ENCODE measurements at places on chromosomes 1 and 21.

- no peak for DNase-seq
Measured at GRCh38 chr21:41478319-41479177, 29.4 kb downstream of the TMPRSS2 start.

GRCh38 chr1:151935154-151935553 is 25.8 kb upstream of the THEM4 start:
- DNase-seq, result no peak

- DNase-seq, result no peak
Measured at GRCh38 chr1:50593515-50593914, 170.3 kb upstream of the DMRTA2 start.

DNA sequence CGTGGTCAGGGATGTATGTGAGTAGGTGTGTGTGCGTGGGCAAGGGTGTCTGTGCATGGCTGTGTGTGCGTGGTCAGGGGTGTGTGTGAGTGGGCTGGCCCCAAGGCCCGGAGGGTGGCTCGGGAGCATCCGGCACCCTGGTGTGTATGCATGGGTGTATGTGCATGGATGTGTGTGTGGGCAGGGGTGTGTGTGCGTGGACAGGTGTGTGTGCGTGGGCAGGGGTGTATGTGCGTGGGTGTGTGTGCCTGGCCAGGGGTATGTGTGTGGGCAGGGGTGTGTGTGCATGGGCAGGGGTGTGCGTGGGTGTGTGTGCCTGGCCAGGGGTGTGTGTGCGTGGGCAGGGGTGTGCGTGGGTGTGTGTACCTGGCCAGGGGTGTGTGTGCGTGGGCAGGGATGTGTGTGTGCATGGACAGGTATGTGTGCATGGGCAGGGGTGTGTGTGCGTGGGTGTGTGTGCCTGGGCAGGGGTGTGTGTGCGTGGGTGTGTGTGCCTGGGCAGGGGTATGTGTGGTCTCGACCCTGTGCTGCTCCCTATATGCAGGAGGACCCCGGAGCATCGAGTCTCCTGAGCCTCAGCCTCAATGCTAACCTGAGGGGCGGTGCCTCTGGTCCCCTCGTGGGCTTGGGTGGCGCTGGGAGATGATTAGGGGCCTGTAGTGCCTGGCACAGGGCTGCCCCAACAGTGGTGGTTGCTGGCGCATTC is 16.3 kb downstream of the ARHGEF16 start:
- no peak for DNase-seq

DNA sequence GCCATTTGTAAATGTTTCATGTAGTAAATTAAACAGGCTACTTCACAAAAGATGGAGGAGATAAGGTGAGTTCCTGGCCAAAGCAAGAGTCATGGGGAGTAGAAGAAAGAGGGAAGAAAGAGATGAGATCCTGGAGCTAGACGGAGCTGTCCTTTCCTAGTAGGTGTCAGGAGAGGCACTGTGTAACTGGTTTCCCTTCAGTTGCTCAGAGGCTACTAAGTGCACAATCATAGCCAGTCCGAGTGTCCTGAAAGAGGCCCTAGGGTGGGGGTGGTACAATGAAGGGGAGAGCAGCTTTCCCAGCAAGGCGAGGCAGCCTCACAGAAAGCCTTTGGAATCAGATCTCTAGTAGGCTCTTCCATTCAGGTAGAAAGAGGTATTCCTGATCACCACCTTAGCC is 390.9 kb downstream of the KCNH1 start:
- no peak for DNase-seq

DNA sequence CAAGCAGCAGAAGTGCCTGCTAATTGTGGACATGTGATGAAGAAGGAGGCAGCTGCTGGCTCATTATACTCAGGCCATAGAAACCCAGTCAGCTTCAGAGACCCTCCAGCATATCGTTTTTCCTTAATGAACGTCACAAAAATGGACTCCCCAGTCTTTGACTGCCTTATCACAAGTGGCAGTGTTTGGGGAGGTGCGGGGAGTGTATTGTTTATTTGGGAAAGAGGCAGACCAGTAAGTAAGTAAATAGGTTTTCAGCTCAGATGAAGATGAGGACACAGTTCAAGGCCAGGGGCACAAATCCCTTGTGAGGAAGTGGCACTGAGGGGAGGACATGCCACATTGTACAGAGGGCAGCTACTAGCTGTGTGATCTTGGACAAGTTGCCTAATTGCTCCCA is 43.5 kb upstream of the NRDC start:
- no peak for DNase-seq

GRCh38 chr1:168907053-168907452 is 178.0 kb upstream of the DPT start:
- DNase-seq, result no peak

- DNase-seq, result no peak
Measured at GRCh38 chr1:204194771-204195170, 1.5 kb downstream of the KISS1 start.

GRCh38 chr1:17719874-17720273 is 35.3 kb upstream of the ACTL8 start:
- no peak for DNase-seq

- DNase-seq, result no peak
Measured at GRCh38 chr1:184162281-184162680, 110.8 kb downstream of the TSEN15 start.

DNA sequence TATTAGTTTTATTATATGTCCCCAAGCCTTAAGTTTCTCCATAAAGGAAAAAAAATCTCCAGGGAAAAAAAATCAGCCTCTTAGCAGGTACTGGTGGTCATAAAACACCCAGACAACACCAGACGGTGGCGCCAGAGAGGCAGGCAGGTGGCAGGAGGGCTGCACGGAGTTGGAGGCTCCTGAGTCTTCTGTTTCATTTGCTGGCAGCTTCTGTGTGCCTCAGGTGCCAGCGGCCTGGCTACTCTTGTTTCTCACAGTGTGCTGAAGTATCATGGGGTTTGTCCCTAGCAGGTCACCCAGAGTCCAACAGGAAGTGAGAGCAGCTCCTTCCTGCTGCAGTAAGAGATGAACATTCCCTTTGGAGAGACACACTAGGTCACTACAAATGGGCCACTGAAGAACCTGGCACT is 123.3 kb upstream of the GADD45A start:
- DNase-seq, result peak; percentile 70

DNA sequence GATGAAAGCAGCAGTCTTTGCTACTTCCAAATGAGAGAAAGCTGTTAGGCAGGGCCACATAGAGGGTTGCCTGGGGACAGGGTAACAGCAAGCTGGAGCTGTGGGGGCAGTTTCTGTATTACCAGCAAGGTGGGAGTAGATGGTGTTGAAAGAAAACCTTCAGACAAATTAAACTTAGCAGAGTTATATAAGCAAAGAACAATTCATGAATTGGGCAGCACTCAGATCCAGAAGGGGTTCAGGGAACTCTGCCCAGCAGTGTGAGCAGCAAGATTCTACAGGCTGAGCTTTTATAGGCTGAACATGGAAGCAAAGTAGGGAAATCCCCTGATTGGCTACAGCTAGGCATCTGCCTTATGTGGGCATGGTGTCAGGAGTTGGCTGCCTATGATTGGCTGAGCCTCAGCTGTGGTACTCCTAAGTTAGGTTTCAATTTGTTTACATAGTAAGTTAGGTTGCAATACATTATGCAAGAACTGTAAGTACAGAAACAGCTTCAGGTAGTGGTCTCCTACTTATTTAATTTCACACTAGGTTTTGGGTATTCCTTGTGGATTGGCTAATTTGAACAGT is 64.1 kb upstream of the TMPRSS2 start:
- DNase-seq, result no peak

DNA sequence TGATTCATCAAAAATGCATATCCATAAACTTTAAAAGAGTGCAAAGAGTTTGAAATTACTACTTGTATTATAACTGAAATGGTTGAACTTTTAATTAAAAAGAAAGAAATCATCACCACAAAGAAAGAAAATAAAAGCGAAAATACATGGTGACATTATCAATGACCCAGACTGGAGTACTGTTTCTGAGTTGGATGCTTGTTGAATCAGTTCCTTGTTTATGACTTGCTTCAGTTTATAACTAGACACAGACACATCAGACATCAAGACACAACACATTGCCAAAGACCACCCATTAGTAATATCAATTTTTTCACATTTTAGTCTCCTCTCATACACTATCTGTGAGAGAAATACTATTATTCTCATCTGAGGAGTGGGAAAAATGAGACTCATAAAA is 293.0 kb downstream of the MRPL39 start:
- DNase-seq, result no peak

GRCh38 chr1:18328803-18329202 is 151.9 kb upstream of the KLHDC7A start:
- DNase-seq, result no peak

- no peak for DNase-seq
Measured at GRCh38 chr1:67874501-67875111, 41.3 kb upstream of the GNG12 start.

- DNase-seq, result no peak
Measured at GRCh38 chr1:32159189-32159588, 20.3 kb upstream of the TXLNA start.

DNA sequence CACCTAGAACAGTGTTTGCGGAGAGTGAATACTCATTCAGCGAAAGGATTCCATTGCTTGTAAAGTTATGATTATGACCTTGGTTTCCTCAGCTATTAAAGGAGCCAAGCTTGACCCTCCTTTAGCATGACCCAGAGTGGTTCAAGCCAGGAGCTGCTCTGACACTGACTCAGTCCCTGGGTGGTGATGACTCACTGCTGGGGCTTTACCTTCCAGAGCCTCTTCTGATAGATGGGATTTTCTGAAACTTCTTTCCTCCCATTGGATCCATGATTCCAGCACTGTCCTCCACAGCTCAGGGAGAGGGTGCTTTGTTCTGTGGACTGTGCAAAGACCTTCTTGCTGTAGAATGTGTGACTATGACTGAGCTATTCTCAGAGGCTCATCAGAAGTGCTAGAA is 77.4 kb downstream of the S1PR1 start:
- DNase-seq, result no peak

GRCh38 chr1:205371871-205372660 is 15.3 kb upstream of the KLHDC8A start:
- DNase-seq, result no peak

DNA sequence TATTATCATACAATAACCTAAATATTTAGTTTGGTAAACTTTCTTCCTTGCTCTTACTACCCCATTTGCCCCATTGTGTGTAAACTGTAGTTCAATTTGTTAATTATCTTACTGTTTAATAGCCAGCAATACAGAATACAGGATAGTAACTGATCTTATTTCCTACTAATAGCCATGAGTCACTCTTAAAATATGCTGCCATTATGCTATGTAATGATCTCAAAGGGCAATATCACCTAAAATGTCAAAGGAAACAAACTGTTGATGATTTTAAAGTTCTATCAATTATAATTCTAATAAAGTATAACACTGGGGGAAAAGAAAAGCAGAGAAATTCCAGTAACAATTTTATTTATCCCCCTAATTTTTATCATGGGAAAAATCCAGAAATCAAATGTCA is 4.3 kb downstream of the SLC30A1 start:
- DNase-seq, result no peak

GRCh38 chr1:183757061-183757460 is 47.9 kb upstream of the RGL1 start:
- DNase-seq, result no peak

GRCh38 chr1:164263540-164263939 is 295.4 kb upstream of the PBX1 start:
- no peak for DNase-seq

DNA sequence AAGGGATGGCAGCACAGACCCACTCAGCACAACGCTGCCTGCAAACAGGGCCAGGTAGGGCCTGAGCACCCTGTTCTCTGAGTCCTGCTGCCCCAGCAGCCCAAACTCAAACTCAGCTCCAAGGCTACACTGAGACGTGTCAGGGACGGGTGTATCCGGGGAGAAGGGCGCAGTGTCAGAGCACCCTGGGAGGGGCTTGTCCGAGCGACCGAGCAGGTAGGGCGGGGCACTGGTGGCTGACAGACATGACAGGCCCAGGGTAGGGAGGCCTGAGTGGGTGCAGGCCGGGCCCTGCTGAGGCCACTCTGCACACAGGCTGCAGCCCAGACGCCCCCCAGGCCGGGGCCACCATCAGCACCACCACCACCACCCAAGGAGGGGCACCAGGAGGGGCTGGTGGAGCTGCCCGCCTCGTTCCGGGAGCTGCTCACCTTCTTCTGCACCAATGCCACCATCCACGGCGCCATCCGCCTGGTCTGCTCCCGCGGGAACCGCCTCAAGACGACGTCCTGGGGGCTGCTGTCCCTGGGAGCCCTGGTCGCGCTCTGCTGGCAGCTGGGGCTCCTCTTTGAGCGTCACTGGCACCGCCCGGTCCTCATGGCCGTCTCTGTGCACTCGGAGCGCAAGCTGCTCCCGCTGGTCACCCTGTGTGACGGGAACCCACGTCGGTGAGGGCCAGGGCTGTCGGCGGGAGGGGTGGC is 5.5 kb downstream of the SCNN1D start:
- DNase-seq, result no peak

DNA sequence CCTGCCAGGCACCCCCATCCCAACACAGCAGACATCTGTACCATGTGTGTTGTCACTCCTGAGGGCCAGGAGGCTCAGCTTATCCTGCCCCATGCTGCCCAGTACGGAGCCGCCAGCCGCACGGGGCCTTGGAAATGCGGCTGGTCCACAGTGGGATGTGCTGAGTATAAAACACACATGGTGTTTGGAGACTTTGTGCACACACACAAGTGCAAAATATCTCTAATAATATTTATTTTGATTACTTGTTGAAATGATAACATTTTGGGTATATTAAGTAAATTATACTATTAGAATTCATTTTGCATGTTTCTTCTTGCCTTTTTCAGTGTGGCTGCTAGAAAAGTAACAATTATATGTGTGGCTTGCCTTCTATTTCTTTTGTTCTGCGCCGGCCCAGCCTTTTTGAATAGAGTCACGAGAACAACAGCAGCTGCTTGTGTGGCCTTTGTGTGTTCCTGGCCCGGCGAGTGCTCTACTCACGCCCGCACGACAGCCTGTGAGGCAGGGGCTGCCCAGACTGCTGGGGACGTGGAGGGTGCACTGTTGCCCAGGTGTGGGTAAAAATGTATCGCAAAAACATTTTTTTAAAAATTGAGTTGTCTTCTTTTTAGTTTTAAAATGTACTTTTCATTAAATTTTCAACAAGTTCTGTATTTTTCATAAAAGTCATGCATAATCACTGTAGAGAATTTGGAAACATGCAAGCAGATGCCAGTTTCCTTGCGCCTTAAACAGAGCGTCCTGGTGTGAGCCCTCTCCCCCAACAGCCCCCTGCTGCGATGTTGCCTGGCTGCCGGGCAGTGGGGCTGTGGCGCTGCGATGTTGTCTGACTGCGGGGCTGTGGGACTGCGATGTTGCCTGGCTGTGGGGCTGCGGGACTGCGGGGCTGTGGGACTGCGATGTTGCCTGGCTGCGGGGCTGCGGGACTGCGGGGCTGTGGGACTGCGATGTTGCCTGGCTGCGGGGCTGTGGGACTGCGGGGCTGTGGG is 35.5 kb downstream of the COQ8A start:
- DNase-seq, result no peak

DNA sequence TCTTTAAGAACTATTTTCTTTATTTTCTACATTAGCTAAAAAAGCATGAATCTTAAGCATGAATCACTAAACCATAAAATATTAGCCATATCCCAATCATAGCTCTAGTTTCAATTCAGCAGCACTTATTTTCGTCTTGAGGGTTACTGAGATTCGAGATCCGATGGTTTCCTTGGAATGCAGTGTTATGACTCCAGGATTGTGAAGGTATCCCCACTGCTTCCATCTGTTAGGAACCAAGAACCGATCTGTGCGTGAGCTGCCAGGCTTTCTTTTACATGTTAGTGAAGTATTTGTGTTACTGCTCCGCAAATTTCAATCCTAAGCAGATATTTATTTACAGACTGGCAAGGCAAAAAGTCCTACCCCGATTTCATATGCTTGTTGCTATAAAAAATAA is 18.8 kb downstream of the TNFRSF9 start:
- DNase-seq, result no peak
